Fibroblast of the conjunctiva (primary cell): ENCODE measurements at places on chromosomes 13 and 19.

- DNase-seq = no peak
Observed at GRCh38 chr13:67135356-67135755, 94.8 kb downstream of the PCDH9 start.

DNA sequence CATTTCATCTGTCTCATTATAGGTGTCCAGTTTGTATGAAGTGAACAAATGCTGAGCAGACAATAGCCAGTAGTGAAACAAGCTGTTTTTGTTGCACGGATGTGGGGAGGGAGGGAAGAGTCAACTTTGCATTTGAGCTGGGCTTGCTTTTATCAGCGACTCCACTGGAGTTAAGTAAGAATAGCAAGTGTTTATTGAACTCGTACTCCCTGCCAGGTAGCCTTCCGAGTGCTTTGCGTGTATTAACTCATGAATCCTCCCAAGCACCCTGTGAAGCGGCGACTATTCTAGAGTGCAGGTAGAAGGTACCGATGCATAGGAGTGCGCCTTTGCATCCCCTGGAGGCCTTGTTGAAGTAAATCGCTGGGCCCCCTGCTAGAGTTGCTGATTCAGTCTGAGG is 4.7 kb upstream of the ZNF444 start:
- DNase-seq = no peak

GRCh38 chr13:72163678-72164077 is 296.7 kb upstream of the DACH1 start:
- DNase-seq = no peak

DNA sequence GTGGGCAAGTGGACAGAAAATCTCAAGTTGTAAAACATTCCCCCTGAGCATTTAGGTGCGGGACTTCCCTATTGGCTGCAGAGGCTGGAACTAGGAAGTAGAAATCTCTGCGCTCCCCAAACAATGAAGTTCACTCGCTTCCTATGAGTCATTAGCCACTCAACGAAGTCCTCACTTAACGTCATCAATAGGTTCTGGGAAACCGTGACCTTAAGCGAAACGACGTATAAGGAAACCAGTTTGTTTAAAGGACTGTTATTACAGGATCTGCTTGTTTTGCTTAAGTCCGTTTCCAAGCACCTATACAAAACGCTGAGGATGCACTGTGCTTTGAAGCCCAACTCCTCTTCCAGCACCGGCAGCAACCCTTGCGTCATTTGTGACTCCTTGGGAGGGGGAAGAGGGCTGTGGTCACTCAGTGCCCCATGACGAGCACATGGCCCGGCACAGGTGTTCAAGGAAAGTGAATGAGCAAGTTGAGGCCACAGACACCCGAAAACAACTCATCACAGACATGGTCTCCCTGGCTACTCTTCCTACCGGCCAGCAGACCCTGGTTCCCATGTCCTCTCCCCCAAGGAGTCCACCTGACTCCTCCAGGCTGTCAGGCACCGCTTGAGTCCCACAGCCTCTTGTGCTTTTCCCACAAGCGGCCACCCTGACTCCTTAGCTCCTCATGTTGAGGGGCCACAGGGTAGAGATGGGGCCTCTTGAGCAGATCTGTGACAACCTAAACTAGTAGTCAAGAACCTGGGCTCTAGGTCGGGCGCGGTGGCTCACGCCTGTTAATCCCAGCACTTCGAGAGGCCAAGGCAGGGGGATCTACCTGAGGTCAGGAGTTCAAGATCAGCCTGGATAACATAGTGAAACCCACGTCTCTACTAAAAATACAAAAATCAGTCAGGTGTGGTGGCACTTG is 4.8 kb downstream of the RPS16 start:
- no peak for DNase-seq

- DNase-seq = no peak
Observed at GRCh38 chr13:25879466-25879865, 172.3 kb downstream of the SHISA2 start.

GRCh38 chr13:72397265-72397664 is 330.2 kb downstream of the MZT1 start:
- no peak for DNase-seq
